ENCODE measurements at places on chromosomes 7 and 10.
A peak's percentile ranks its signal among the peaks of the same experiment; 100 is the strongest.

- DNase-seq = no peak
Measured at GRCh38 chr10:22503315-22504088, 158.2 kb downstream of the SPAG6 start.

DNA sequence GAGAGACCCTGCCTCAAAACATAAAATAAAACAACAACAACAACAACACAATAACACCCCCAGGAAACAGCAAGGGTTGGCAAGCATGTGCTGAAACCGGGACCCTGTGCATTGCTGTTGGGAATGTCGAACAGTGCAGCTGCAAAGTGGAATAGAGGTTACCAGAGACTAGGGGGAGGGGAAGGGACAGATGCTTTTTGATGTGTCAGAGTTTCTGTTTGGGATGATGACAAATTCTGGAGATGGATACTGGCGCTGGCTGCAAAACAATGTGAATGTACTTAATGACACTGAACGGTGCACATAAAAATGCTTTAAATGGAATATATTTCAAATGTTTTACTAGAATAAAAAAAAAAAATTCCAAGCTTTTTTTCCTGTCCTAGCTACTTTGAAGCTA, 241.8 kb downstream of the TEX36 start:
- no peak for DNase-seq

GRCh38 chr10:71424496-71425194, 27.9 kb downstream of the CDH23 start:
- DNase-seq = no peak

GRCh38 chr10:50544857-50545429, 78.8 kb downstream of the SGMS1 start:
- DNase-seq = no peak

DNA sequence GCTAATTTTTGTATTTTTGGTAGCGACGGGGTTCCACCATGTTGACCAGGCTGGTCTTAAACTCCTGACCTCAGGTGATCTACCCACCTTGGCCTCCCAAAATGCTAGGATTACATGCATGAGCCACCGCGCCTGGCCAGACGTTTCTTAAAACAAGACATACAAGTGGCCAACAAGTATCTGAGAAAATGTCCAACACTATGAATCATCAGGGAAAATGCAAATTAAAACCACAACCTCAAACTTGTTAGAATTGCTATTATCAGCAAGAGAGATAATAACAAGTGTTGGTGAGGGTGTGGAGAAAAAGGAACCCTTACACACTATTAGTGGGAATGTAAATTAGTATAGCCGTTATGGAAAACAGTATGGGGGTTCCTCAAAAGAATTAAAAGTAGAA, 148.6 kb downstream of the SUGCT start:
- no peak for DNase-seq

DNA sequence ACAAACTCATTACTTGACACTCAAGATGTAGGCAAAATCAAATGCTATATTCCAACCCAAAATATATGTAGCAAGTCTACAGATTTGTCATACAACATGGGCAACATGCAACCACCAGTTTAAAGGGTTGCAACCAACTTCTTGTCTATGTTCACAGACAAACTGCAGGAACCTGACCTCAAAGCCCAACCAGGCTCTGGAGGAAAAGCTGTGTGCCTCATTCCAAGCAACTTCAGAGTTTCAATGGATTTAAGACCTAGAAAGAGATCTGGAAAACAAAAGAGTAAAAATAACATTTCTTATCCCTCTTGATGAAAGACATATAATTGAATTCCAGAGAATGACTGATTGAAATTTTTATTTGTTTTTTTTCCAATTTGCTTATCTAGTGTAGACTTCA, 300.5 kb upstream of the ETV1 start:
- no peak for DNase-seq

DNA sequence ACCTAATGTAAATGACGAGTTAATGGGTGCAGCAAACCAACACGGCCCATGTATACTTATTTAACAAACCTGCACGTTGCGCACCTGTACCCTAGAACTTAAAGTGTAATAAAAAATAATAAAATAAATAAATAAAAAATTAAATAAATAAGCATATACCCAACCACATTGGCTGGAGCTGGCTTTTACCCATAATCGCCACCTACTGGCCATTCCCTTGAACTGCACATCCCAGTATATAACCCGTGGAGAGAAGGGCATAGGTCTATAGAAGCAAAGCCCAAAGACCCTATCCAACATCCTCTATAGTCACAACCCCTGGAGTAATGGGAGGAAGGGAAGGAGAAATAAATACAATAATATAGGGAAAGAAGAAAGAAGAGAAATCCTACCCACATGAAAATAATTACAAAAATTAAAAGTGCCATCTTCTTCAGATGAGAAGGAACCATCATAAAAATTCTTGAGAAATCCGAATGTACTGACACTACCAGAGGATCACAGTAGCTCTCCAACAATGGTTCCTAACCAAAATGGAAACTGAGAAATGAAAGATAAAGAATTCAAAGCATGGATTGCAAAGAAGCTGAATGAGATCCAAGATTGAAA, 65.6 kb downstream of the TWIST1 start:
- peak; percentile 34 for DNase-seq

DNA sequence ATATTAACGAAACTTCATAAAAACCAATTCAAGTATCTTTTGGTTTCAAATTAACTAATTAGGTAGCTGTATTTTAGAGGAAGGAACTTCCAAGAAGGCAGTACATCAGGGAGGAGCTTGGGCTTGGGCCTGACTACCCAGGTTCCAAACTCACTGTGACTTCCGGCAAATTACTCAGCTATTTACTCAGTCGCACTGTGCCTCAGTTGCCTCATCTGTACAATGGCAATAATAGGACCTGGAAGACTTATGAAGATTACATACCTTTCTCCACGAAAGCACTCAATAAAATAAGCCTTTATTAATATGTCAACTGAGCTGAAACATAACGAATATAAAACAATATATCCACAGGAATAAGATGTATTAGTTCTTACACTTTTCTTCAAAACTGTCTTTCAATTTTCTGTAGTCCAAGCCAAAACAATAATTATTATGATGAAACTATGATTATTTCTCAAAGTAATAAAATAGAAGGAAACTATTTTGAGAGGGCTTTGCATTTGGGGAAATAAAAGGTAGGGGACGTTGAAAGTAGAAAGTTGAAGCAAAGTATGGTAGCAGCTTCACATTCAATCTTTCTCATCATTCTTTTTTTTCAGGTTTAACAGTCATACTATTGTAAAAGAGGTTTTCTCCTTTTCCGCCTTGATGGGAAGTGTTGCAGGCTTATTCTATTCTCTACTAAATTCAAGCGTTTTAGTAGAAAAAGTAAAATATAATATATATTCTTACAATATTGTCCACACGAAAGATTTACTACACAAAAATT, 10.5 kb upstream of the EBLN1 start:
- DNase-seq = no peak

GRCh38 chr7:27073076-27073475, 22.7 kb downstream of the HOXA1 start:
- no peak for DNase-seq

DNA sequence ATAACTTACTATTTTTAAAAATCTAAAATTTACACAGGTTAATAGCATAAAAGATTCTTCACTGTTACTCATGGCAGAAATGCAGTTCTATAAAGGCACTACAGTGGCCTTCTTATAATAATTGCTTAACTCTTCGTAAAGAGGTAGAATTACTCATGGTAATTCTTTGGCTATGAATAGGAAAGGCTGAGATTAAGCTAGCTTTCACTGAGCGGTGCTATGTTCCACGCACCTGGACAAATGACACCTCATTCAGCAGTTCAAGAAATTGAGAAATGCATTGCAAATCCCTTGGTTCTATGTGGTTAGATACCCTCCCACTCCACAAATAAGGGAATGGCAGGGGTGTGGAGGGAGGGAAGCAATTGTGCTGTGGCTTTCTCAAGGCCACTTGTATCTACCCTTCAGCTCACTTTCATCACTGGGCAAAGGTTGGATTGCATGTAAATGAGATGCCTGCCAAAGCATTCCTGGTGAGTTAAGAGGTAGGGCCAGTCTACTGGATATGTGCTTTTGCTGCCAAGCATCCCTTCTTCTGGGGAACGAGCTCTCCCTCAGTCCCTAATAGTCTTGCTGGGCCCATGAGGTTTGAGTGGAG, 210.9 kb downstream of the TEX36 start:
- DNase-seq = no peak

GRCh38 chr7:101896941-101897340, 79.5 kb downstream of the CUX1 start:
- no peak for DNase-seq

- no peak for DNase-seq
Measured at GRCh38 chr10:113493195-113493594, 59.7 kb upstream of the HABP2 start.

DNA sequence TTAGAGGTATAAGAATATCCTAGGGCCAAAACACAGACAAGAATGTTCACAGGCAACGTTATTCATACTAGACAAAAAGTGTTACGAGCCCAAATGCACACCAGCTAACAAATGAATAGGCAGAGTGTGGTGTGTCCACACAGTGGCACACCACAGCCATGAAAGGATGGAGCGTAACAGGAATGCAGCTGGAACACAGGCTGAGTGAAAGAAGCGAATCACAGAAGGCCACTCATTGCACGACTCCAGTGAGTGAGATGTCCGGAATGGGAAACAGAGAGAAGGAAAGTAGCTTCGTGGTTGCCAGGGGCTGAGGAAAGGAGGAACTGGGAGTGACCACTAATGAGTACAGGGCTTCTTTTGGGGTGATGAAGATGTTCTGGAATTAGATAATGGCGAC, 198.8 kb downstream of the TNS3 start:
- DNase-seq = no peak

DNA sequence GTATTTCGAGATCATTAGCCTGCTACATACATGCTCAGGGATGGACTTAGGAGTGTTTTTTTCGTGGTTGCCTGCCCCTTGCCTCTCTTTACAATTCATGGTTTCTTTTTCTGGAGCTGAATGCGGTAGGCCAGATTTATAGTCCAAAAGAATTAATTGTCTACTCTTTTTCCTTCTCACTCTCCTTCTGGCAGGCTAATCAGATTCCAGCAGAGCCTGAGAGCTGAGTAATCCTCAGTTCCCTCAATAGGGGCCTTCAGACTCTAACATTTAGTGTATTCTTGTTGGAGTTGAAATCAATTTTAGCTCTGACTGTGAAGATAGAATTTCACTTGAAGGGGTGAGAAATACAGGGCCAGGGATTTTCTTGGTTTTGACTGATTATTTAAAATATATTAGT, 16.4 kb downstream of the SORCS3 start:
- DNase-seq = no peak

- DNase-seq = no peak
Measured at GRCh38 chr10:3516234-3516922, 268.6 kb downstream of the KLF6 start.

- no peak for DNase-seq
Measured at GRCh38 chr7:6606866-6607583, 8.4 kb upstream of the ZNF853 start.

DNA sequence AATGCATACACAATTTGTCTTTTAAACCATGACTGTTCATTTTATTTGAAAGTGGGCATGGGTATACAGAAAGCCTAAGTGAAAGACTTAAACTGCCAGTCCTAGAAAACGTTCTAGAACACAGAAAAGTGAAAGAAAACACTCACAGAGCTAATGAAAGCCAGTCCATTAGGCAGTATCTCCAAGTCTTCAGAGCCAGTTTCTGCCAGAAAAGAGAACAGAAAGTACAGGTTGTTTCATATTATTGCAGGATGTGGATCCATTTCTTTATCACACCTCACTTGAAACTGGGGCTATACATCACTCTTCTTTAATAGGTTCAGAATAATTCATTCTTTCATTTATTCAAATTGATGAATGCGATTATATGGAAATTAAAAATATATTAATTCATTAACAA, 7.7 kb downstream of the PON1 start:
- DNase-seq = no peak

DNA sequence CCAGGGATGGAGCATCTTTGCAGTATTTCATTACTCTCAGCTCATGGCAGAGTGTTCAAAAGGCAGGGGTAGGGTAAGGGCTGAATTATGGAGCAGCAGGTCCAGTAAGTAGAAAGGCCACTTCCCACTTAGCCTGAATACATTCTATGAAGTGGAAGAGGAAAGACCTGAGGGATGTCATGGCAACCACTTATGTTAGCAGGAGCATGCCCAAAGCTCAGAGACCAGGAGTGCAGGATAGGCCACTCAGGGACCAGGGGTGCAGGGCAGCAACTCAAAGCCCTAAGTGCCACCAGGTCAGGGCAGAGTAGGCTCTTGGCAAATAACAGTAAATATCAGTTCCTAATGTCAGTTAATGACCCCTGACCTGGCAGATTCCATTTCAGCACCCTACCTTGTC, 3.6 kb downstream of the SRI start:
- DNase-seq = no peak

Measured in GM13976 (cell line).